ENCODE measurements at places on chromosomes 16 and 17.

- peak; percentile 72 for DNase-seq
Observed at GRCh38 chr16:31072540-31073141, 1.4 kb downstream of the ZNF668 start.

DNA sequence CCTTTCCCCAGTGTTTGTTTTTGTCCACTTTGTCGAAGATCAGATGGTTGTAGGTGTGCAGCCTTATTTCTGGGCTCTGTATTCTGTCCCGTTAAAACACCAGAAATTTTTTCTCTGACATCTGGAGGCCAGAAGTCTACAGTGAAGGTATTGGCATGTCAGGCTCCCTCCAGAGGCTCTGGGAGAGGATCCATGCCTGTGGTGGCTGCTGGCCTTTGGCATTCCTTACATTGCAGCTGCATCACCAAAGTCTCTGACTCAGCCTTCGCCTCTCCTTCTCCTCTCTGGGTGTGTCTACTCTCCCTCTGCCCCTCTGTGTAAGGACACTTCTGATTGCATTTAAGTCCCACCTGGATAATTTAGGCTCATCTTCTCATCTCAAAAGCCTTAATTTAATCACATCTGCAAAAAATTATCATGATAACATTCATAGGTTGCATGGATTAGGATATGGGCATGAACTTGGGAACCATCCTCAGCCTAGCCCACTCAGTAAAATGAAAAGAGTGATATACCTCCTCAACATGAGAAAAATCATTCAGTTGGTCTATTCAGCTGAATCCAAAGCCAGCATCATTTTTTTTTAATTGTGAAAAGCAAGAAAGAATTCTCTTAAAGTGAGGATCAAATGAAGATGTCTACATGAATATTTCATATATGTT is 78.0 kb downstream of the MAP2K6 start:
- peak; percentile 95 for DNase-seq

- peak; percentile 73 for DNase-seq
Observed at GRCh38 chr17:49343273-49343672, 18.8 kb downstream of the ZNF652 start.

GRCh38 chr17:50871364-50871763 is 5.2 kb upstream of the TOB1 start:
- DNase-seq: no peak

DNA sequence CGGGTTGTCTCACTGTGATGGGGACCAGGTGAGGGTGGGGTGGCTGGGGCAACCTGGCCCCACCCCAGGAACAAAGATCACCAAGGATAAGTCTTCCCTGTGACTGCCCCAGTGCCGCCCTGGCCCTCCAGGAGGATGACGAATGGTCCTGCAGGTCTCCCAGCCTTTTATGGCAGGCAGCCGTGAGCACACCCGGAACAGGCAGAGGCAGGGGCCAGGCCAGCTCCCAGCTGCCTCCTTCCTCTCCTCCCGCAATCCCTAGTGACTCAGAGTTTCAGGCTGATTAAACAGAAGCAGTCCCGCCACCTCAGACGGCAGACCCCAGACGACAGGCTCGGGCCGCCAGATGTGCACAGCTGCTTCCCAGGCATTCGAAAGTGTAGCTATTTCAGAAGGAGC is 13.3 kb downstream of the JUP start:
- peak; percentile 81 for DNase-seq

All from GM23248 (cell line).